Stimulated activated CD8-positive, alpha-beta memory T cell treated with anti-CD3 and anti-CD28 coated beads, Interleukin-4, amount 100 ng/mL, for 48 hours (primary cell): ENCODE measurements at places on chromosomes 7 and 10.

- no peak for DNase-seq
Observed at GRCh38 chr7:7148798-7149481, 33.4 kb upstream of the C1GALT1 start.

- DNase-seq: no peak
Observed at GRCh38 chr10:102579328-102579727, 65.0 kb upstream of the TRIM8 start.

- DNase-seq: no peak
Observed at GRCh38 chr10:5476918-5477525, 22.3 kb downstream of the CALML5 start.

- DNase-seq: no peak
Observed at GRCh38 chr7:2903682-2904162, 59.6 kb upstream of the GNA12 start.

- DNase-seq: no peak
Observed at GRCh38 chr10:45473126-45473525, 99.1 kb downstream of the ALOX5 start.
